ENCODE measurements at places on chromosomes 4 and X.

- no peak for DNase-seq
These were observed 116.7 kb downstream of the UBE2K start for GRCh38 chr4:39814403-39815185.

- peak; percentile 51 for DNase-seq
These were observed 8.5 kb downstream of the SMS start for GRCh38 chrX:21948897-21949578.

DNA sequence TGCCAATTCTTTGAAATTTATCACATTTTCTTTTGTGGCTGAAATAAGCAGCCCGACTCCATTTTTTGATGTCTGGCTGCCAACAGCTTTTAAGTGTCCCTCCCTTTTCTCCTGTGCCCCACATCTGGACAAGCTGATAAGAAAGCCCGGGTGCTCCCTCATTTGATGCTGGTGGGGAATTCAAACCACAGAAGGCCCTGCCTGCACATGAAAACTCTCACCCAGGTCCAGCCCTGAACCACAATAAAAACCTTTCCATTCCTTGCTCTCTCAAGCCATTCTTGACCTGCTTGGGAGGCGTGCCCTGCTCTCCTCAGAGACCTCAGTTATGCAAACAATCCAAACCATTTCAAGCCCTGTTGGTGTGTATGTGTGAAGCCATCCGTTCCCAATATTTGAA, 93.9 kb downstream of the FAM53A start:
- DNase-seq: no peak

DNA sequence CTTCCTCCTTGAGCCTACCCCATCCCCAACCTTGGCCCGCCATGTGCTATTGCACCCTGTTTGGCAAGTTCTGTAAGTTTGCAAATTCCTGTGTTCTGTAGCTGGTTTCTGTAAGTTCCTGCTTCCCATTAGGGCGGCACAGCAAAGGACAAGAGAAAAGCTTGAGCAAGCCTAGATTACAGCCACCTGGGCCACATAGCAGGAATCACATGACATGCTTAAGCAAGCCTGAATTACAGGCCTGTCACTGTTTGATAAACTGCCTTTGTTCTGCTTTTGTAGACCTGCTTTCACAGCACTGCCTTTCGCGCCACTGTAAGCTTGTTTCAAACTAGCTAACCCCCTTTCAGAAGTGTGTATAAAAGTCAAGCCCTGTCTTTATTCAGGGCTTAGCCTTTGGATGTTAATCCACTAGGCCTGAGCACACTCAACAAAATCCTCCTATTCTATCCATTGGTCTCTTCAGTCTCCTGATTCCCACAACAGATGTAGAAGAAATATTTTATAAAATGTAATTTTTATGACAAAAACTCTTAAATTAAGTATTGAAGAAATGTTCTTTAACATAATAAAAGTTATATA, 906.8 kb upstream of the NDST4 start:
- no peak for DNase-seq

DNA sequence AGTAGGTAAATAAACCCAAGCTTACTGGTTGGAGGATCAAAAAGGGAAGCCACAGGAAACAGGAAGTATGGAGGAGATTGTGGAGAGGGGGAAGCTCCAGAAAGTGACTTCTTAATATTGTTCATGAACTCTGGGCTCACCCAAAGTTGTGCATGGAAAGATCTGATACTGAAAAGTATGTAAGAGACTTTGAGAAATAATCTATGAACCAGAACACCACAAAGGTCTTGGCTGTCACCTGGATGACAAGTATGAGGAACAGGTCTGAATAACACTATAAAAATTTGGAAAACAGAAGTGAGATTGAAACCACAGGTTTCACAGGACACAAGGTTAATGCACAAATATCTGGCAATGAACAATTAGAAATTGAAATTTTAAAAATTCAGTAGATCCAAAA, 567.4 kb downstream of the INPP4B start:
- DNase-seq: no peak

- DNase-seq: no peak
These were observed 597.9 kb downstream of the GBA3 start for GRCh38 chr4:23290656-23291055.

GRCh38 chrX:41720125-41720779, 3.7 kb upstream of the GPR82 start:
- no peak for DNase-seq

GRCh38 chr4:867526-868250, 41.8 kb upstream of the CPLX1 start:
- DNase-seq: no peak

GRCh38 chr4:146098978-146099377, 76.5 kb upstream of the LSM6 start:
- DNase-seq: no peak

- no peak for DNase-seq
These were observed 85.6 kb upstream of the RASGEF1B start for GRCh38 chr4:81557306-81557705.

DNA sequence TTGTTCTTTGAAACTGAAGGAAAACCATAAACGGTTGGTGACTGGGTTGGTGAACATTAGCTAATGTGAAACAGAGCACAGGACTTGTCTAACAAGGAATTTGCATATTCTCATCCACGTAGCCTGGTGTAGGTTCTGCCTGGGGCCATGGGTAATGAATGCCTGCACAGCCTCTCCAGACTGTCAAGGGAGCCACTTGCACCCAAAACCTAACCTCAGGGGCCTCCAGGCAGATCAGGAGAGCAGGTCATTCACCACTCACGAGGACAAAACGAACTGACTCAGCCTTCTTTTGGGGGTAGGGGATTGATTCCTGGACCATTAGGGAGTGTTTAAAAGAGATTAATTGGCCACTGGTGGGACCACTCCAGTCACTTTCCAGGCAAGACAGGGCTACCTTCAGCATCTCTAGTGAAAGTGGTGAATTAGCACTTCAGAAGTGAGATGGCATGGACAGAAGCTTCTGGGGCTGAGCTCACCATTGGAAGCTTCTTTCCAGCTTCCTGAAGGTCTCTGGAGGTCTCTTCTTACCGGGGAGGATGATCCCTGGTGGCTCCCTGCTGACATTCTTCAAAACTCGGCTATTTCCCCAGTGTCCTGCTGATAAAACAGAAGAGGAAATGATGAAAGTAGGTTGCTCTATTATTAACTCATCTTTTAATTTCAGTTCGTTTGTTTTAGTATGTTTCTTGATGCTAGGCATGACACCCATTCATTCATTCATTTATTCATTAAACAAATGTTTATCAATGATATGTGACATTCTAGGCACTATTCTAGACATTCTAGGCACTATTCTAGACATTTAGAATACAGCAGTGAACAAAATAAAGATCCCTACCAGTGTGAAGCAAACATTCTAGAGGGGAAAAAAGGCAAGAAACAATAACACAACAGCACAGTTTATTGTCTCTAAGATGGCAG, 104.5 kb upstream of the LNX1 start:
- no peak for DNase-seq

DNA sequence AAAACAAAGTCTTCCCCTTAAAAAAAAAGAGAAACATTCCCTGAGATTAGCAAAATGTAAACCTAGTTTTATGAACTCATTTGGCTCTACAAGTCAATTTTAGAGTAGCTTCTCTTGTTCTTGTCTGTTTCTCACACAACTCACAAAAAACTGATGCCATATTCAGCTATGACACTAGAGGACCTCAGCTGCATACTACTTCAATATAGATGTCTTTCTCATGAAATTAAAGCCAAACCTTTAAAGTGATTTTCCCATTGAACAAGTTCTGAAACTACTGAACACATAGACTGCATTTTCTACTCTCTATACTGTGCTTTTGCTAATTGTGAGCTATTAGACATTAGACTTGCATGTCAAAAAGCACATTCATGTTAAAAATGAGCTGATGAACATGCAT, 49.8 kb downstream of the TBCK start:
- DNase-seq: no peak

DNA sequence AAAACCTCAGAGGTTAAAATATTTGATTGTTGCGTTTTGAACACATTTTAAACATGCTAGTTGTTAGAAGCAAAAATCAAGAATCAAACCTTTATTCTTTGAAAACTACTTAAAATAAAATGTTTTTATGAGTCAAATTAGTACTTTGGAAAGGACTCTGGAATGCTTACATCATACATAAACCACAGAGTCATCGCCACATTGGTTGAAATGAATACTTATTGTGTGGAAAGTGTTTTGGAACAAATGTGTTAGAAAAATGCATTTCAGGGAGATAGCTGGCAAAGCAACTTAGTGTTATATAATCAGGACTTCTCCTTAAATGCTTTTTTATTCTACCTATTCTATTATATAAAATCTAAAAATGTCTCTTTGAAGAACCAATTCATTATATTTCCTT, 49.4 kb upstream of the CAMK2D start:
- DNase-seq: no peak

GRCh38 chr4:61583696-61584095, 383.6 kb downstream of the ADGRL3 start:
- no peak for DNase-seq

DNA sequence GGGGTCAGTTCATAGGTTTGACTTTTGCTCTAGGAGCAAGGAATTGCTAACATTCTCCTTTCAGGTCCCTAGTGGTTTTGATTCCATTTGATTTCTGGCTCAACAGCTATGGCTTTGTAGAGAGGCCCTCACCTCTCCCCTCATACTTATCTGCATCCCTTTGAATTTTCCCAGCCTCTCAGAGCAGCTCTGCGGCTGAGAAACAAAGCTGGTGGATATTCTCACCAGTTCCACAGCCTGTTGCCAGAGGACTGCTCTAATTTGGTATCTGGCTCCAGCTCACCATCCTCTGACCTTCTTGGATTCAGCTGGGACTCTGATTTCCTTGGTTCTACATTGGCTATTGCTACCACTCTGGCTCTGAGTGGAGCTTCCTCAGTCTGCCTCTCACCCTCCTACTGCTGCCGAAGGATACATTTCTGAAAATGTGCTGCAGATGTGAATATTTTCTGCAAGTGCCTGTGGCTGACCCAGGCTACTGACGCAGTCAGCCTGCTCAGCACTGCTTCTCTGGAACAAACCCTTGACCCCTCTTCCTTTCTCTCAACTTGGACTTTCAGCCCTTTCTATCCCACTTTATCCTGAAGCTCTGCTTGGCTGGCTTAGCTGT, 110.9 kb upstream of the ENPEP start:
- DNase-seq: no peak

DNA sequence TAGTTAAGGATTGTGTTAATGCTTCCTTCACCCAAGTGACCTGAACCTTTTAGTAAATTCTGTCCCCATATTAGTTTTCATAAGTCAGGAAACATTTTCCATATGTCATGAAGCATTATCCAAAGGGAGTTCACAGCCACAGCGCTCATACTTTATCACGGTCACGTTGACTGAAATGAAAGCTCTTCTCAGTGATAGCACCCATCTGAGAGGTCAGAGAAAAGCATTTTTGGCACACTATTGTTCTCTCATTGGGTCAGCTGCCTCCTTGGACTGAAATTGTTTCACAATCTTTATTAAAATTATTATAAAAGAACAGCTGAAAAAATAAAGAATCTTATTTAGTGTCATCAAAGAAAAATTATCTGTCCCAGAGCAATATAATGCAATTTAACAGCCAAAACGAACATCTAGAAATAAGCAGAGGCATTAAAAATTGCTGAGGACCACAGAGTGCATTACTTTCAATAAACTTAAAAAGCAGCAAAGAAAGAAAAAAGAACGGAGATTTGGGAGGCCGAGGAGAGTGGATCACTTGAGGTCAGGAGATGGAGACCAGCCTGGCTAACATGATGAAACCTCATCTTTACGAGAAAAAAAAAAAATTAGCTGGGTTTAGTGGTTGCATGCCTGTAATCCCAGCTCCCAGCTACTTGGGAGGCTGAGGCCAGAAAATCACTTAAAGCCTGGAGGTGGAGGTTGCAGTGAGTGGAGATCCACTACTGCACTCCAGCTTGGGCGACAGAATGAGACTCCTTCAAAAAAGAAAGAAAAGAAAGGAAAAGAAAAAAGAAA, 680.8 kb upstream of the FAM241A start:
- DNase-seq: no peak

GRCh38 chr4:127781300-127782024, 660 bp upstream of the HSPA4L start:
- DNase-seq: no peak

GRCh38 chrX:27446423-27446822, 16.7 kb downstream of the PPP4R3C start:
- no peak for DNase-seq

DNA sequence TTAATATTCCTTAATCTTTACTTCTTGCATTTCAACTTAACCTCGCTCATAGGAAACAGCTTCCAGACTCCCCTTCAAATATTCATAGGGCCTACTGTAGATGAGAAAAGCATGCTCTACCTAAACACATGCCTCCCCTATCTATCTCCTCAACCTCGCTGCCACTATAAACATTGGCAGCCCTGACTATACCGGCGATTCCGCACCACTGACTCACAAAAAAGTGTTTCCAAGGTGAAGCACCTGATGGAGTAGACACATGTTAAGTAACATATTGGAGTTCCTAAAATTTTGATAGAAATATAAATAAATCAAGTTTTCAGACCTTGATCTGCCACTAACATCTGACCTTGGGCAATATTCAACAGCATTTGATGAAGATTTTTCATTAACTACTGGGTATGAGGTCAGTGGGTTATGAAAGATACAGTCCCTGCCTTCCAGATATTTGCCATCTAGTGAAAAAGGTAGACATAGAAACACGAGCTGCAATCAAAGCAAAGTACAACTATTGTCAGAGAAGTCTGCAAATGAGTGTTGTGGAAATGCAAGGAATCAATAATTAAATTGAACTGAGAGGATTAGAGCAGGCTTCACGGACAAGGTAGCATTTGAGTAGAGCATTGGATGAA, 184.2 kb downstream of the MAML3 start:
- DNase-seq: no peak

DNA sequence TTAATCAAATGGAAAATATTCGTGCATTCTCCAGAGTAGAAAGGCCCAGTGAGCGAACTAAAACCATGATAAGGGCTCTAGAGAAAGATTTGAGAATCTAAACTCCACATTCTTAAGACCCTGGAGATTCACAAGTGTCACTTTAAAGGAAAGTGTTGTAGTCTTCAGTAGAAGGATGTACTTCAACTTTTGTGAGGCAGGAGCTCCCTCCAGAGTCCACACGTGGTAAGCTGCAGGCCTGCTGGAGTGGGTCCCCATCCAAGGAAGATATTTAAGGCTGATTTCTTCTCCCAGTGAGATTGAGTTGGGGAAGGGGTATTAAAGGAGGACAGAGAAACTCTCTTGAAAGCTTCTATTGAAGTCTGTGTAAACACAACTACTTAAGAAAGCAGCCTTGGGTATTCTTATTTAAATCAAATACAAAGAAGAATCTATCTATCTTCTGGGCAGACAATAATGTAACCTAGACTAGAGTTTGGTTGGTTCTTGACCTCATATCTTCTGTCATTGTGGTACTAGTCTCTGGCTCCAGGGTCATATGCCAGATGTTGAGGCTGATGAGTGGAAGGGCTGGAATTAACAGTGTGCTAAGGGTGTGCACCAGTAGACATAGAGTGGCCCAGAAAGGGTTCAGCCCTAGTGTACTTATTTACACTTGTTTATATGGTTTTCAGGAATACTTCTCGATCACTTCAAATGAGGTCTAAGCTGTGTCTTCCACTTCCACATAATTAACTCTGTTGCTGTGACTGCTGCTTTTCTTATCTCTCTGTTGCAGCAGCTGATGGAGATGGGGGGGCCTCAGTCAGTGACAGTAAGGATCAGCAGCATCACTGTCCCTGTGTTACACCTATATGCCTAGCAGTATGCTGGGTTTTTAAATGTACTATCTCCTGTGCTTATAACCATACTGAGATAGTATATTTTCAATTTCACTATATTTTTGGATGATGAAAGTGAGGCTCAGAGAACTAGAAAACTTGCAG, 76.1 kb downstream of the HMGB2 start:
- peak; percentile 68 for DNase-seq
